ENCODE measurements at places on chromosomes 1 and 21. TPM values are rescaled to one million over a fixed set of nuclear protein-coding genes. Genes with fewer than 3 reads are reported as not detected.

DNA sequence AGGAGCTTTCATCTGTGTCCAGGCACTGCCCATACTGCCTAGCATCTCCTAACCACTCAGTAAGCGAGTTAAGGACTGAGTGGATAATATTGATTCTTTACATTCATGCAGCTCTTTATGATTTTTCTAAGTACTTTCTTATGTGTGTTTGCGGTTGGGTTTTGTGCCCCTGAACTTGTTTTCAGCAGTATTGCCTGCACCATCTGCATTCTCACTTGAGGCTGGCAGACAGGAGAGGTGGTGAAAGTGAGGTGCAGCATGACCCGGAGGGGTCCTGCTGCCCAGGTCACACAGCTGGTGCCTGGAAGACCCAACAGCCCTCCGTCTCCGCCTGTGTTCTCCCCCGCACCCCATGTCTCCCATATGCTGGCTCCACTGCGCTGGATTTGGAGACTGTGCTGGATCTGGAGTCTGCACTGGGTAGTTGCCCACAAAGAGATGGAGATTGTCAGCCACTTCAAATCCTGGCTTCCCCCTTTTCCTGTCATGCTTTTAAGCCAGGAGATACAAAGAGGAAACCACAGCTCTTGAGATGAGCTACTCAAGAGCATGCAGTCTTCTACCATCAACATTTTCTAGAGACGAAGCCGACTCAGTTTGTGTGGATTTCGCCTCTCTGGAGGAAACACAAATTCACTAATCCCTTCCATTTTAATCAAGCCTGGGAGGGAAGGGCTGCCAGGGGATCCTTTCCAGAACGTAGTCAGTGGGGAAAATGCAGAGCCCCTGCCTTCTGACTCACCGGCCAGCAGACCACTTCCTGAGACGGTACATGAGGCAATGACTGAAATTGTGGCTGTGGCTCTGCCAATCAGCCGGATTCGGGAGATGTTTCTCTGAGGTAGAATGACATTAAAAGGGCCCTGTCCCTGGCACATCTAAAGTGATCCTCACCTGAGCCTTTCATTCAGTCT is 71.7 kb upstream of the ANGPTL1 start:
- DNase-seq = no peak

- DNase-seq = no peak
These were observed 165.3 kb upstream of the USP24 start for GRCh38 chr1:55380355-55380970.

DNA sequence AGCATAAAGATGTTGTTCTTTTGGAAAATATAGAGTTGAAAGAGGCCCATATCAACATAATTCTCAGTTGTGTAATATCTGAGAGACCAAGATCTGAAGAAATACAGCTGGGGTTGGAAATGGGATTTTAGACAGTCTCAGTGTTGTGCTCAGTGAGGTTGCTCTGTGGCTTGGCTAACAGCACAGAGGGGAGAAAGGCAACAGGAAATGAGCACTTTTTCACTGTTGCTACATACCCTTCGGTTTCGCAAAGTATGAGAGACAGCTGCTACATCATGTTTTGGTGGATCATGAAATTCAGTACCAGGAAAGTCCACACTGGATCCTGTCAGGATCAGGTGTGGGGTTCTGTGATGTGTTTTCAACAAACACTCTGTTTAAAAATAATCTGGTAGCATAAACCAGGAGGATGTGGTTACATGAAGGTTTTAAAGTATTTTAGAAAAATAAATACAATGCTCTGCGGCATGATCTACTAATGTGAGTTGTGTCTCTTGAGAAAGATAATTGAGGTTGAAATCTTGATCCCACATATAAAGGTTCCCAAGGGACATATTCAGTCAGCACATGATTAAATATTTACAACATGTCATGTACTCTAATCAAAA is 7.0 kb upstream of the GPR88 start:
- DNase-seq = no peak

DNA sequence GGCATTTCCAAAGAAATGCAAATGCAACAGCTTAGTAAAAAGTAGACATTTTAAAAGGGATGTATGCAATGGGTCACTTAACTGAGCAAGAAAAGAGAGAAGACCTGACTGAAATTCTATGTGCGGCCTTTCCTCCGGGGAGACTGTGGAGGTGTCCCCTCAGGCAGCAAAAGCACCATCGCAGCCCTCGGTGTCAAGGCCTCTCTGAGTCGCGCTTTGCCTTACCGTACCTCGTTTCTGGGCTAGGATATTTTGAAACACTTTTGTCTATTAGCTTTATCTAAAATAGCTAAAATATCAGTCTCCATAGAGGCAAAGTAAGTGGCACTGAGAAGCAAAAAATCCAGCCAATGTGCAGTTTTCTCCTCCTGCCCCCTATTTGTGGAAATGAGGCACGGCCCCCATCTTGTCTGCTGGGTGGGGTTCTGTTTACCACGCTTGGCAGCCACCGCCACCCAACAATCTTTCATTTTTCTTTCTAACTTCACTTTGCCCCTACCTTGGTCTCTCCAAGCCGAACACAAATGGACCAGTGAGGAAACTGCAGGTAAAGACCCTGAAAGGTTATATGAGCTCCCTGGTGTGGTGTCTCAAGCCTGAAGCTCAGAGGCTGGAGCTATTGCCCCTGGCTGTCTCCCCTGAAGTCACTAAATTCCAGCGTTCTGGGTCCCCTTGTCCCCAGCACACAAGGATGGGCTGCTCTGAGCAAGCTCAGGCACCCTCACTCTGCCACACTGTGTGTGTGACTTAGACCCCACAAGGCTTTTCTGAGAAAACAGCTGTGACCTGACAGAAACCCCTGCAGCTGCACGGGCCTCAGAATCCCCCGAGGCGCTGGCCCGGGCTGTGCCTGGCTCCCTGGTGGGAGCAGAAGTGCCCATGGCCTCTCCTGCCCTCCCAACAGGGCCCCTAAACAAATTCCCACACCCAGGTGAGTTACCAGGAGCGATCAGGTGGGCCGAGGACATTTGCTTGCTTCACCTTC is 1.6 kb downstream of the CD247 start:
- no peak for DNase-seq

DNA sequence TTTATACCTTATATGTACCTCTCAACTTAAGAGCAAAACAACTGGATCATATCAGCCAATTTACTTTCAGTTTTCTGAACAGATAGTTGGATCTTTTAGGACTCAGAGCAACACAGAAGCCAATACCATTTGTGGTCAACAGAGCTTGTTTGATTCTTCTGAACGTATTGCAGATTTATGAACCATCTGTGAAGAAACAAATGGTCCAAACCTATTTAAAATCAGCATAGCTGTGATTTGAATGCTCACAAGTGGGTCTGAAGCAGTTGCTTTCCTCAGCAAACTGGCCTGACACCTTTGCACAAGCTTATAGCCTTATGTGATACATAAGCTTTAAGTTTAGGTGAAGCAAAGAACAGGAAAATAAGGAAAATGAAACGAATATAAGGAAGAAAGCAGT is 147.6 kb downstream of the LRRIQ3 start:
- no peak for DNase-seq

- no peak for DNase-seq
These were observed 8.2 kb downstream of the DMRTB1 start for GRCh38 chr1:53467391-53467790.

Gene ELF3
- 74.1 TPM for total RNA-seq

Gene UTS2
- not detected for total RNA-seq

DNA sequence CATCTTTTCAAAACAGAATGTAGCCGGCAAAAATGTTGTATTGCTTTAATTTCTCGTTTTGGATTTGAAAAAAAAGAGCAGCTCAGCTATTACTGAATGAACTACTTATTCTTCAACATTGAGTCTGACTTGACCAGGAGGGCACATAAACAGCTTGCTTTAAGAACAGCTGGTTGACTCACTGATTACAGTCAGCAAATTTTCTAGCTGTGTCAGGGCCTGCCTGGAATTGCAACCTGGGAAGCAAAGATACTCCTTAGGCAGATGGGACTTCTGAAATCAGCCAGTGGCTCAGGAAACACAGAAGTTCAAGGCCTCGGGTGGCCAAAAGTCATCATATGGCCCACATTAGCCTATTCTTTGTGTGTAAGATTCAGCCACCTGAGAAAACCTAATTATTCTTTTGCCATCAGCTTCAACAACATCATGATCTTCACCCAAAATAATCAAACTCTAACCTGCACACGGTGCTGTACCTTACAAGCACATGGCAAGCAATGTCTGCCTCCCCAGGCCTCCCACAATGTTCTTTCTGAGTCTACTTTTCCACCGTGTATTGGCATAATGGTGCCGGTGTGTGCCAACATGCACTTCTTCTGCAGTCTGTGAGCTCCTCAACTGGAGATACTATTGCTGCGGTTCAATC is 307.2 kb downstream of the HHIPL2 start:
- DNase-seq = no peak

Gene MXRA8
- 39.3 TPM for total RNA-seq

Gene PPIE
- 34.6 TPM for total RNA-seq

DNA sequence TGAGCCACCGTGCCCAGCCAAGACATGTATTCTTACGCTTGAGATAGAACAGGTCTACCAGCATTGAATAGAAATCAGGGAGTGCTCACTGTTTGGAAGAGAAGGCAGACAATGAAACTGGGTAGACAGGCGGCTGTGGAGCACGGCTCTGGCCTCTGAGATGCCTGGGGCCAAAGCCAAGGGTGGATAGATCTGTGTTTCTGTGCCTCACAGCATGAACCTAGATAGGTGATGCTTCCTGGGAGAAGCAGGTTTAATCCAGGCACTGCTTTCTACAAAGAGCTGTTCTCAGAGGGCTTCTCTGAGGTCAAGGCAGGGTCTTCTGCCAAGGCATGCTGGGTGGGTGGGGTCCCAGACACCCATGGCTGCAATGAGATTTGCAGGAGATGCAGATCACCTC is 24.6 kb upstream of the PRSS38 start:
- DNase-seq = no peak

DNA sequence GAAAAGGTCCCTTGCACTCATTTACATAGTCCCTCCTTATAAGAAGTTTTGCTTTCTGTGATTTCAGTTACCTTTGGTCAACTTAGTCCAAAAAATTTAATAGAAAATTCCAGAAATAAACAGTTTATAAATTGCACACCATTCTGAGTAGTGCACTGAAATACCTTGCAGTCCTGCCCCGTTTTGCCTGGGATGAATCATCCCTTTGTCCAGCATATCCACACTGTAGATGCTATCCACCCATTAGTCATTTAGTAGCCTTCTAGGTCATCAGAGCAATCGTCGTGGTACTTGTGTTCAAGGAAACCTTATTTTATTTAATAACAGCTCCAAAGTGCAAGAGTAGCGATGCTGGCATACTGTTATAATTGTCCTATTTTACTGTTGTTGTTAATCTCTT is 38.0 kb downstream of the SPRTN start:
- no peak for DNase-seq

- DNase-seq = no peak
These were observed 78.0 kb downstream of the SYT6 start for GRCh38 chr1:114075546-114076242.

DNA sequence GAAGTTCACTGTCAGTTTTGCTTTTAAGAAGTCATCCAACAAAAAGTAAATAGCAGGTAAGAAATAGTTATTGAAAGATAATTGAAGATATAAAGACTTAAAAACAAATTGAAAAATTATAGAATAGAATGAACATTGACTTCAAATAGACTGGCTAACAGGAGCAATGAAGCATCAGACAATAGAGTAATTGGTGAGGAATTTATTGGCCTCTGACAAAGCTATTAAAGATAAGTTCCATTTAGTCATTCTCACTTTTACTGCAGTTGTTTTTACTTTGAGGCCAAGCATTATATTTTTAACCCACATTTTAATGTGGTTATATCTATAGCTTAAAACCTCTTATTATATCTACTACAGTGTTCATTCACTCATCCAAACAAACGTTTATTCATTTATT is 228.8 kb upstream of the ADGRL2 start:
- DNase-seq = no peak

Gene KCNJ9
- not detected for total RNA-seq

- peak; percentile 84 for DNase-seq
These were observed at the start of gene RGL1 for GRCh38 chr1:183804916-183805841. Gene RGL1 (plus strand): TSS chr1:183805120. CDS start chr1:183805298, 178 bp downstream.

GRCh38 chr1:39854314-39854713 is 29.0 kb downstream of the TRIT1 start:
- no peak for DNase-seq

DNA sequence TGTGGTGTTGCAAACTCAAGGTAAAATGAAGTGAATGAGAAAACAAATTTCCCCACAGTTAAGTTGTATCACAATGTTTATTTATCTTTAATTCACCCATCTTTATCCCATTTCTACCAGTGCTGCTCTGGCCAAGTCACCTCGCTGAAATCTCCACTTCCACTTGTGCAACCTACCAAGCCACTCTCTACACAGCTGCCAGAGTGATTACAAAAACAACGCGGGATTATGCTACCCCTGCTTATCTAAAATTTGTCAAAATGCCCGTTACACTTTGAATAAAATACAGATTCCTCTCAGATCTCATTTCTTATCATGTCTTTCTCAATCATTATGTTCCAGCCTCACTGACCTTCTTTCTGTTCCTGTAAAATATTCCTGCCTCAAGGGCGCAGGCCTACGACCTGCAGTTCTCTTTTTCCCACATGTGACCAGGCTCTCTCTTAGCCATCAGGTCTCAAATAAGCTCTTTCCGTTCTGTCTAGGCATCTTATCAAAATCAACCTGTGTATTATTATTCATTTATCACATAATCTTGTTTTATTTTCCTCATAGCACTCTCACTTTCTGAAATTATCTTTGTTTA is 95.6 kb downstream of the NTMT2 start:
- DNase-seq = no peak

Gene RIPPLY3
- 0.44 TPM for total RNA-seq

GRCh38 chr1:87867626-87868025 is 538.9 kb downstream of the LMO4 start:
- no peak for DNase-seq

DNA sequence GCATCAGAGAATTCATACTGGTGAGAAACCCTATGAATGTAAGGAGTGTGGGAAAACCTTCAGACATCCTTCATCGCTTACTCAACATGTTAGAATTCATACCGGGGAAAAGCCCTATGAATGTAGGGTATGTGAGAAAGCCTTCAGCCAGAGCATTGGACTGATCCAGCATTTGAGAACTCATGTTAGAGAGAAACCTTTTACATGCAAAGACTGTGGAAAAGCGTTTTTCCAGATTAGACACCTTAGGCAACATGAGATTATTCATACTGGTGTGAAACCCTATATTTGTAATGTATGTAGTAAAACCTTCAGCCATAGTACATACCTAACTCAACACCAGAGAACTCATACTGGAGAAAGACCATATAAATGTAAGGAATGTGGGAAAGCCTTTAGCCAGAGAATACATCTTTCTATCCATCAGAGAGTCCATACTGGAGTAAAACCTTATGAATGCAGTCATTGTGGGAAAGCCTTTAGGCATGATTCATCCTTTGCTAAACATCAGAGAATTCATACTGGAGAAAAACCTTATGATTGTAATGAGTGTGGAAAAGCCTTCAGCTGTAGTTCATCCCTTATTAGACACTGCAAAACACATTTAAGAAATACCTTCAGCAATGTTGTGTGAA is 12.8 kb downstream of the ZFP69B start:
- no peak for DNase-seq

DNA sequence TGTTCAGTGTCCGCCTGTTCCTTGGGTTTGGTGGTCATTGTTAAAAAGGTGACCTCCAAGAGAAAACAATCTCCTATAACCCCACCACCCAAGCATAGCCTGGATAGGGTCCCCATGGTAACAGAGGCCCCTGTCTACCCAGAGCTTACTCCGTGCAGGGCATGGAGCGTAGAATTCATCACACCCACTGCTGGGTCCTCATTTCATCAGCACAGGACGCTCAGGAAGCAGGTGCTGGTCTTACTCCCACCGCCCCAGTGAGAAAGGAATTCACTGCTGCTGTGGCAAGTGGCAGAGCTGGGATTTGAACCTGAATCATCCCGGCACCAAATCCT is 37.0 kb downstream of the ARHGEF10L start:
- no peak for DNase-seq

Measured in lower lobe of right lung (tissue), 2 donors.